Adrenal gland (tissue), 19 donors: ENCODE measurements at places on chromosomes 7 and 10. TPM values are rescaled to one million over a fixed set of nuclear protein-coding genes. Genes with fewer than 3 reads are reported as not detected.

GRCh38 chr7:22393913-22394729 lies 37.2 kb upstream of the RAPGEF5 start:
- no peak overlapping the region for H3K27ac ChIP-seq
- H3K4me3 ChIP-seq = no peak overlapping the region
- DNase-seq = no peak
- no peaks in the 10 kb centered on the region for H3K27me3 ChIP-seq

DNA sequence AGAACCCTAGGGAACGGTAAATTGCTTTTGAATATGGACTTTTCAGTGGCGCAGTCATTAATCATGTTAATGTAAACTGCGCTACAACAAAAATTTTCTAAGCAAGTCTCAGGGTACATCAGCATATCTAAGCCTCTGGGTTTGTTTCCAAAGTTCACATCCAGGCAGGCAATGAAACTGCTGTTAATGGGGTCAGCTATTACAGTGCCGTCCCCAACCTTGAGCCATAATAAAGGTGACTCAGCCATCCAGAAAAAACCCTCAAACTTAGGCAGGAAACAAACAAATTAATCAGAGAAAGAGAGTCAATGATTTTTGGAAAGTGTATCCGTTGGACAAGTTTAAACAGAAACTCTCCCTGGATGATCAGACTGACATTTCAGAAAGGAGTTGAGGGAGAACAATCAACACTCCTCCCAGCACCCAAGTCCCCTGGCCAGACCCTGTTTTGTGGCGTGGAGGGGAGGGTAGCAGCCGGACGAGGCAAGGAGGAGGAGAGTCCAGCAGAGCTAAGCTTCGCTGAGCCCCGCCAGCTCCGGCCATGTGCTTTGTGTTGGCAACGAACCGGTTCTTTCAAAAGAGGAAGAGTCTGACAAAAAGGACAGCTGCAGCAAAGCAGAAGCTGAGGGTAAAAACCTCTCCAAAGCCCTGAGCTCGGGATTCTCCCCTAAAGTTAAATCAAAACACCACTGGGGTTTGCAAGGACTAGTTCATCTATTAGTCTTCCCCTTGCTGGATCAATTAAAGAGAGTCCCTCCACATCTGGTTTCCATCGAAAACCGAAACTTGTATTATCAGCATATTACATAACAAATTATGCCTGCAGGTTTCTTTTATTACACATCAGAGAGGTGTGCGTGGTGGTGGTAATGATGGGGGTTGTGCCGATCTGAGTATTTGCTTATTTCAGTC lies 3.6 kb downstream of the FAM53B start:
- peak overlapping the region; percentile 90 for H3K27ac ChIP-seq
- peaks cover 81% of the 10 kb centered on the region for H3K4me1 ChIP-seq
- no peaks in the 10 kb centered on the region for H3K27me3 ChIP-seq
- peak; percentile 81 for DNase-seq

GRCh38 chr10:130929422-130930325 lies 381.8 kb downstream of the TCERG1L start:
- H3K4me1 ChIP-seq = peaks cover 11% of the 10 kb centered on the region
- no peak overlapping the region for H3K4me3 ChIP-seq
- DNase-seq = no peak
- H3K36me3 ChIP-seq = no peaks in the 10 kb centered on the region

DNA sequence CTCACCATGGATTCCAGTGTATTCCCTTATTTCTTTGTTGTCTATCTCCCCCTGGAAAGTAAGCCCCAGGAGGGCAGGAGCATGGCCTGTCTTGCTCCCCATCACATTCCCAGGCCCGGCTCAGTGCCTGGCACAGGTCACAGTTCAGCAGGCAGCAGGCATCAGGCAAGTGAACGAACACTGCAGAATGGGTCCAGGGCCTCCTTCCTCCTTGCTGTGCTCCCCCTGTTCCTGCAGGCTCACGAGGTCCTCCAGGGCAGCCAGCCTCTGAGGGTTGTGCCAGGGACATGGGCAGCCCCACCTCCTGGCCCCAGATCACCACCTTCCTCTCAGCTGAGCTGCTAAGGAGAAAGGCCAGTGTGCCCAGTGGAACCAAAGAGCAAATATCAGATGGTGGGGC lies 41.8 kb downstream of the PDLIM1 start:
- DNase-seq = no peak
- H3K36me3 ChIP-seq = peaks cover 12% of the 10 kb centered on the region
- no peak overlapping the region for H3K4me3 ChIP-seq

DNA sequence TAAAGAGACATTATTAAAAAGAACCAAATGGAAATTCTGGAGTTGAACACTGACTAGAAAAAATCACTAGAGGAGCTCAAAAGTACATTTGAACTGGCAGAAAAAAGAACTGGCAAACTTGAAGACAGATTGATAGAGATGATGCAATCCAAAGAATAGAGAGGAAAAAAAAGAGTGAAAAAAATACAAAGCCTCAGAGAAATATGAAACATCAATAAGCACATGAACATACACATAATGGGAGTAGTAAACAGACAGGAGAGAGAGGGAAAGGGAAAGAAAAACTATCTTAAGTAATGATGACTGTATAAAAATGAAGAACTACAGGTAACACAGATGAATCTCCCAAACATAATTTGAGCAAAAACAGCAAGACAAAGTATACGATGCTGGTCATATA lies 61.1 kb downstream of the CNOT4 start:
- no peak overlapping the region for H3K4me3 ChIP-seq
- DNase-seq = no peak
- no peak overlapping the region for H3K27ac ChIP-seq
- no peaks in the 10 kb centered on the region for H3K27me3 ChIP-seq
- no peaks in the 10 kb centered on the region for H3K36me3 ChIP-seq

GRCh38 chr10:91378061-91378460 lies 32.1 kb upstream of the HECTD2 start:
- no peaks in the 10 kb centered on the region for H3K27me3 ChIP-seq
- no peak overlapping the region for H3K4me3 ChIP-seq
- no peak for DNase-seq
- H3K27ac ChIP-seq = no peak overlapping the region
- no peaks in the 10 kb centered on the region for H3K36me3 ChIP-seq

DNA sequence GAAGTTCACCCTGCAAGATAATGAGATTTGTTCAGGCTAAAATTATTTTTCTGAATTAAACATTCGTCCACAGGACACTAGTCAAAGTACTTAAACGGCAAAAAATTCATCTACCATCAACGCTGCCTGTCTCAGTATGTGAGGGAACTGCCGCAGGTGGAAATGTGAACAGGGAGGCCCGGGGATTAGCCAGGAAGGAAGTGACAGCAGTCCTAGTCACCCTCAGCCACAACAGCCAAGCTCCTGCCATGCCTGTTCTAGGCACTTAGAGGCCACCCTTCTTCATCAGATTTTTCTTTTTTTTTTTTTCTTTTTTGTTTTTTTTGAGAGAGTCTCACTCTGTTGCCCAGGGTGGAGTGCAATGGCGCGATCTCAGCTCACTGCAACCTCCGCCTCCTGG lies 9.4 kb downstream of the NUDT5 start:
- no peak overlapping the region for H3K4me3 ChIP-seq
- DNase-seq = no peak
- H3K36me3 ChIP-seq = no peaks in the 10 kb centered on the region
- H3K27ac ChIP-seq = no peak overlapping the region
- no peaks in the 10 kb centered on the region for H3K27me3 ChIP-seq
- no peaks in the 10 kb centered on the region for H3K4me1 ChIP-seq

DNA sequence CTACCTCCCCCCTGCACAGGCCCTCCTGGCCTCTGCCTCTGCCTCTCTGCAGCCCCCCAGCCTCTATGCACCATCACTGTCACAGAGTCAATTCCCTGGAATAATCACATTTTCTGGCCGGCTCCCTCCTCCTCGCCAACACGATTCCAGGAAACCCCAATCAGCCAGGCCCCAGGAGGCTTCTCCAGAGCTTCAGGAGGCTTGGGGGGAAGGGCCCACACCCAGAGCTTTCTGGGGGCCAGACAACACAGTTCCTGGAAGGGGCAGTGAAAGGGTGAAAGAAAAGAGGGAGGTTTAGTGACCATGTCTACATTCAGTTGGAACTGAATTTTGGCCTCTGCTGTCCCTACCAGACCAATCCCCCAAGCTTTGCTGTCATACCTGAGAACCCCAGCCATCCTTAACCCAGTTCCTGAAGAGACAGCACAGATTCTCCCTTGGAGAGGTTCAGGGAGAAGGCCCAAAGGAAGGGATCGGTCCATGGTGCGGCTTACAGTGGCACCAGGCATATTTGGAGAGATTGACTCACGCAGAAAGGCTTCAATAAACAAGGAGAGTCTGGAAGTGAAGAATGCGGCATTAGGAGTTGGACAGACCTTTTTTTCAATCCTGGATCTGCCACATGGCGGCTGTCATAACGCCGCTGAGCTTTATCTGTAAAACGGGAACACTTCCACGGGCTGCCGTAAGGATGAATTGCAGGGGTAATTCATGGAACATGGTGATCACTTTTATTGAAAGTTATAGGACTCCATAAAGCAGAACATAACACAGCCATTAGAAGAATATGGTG lies 89.0 kb downstream of the NEURL1 start:
- no peaks in the 10 kb centered on the region for H3K4me1 ChIP-seq
- no peaks in the 10 kb centered on the region for H3K36me3 ChIP-seq
- DNase-seq = no peak
- no peak overlapping the region for H3K4me3 ChIP-seq

- no peak overlapping the region for H3K4me3 ChIP-seq
- peak; percentile 85 for DNase-seq
- no peaks in the 10 kb centered on the region for H3K27me3 ChIP-seq
- H3K27ac ChIP-seq = no peak overlapping the region
- peaks cover 14% of the 10 kb centered on the region for H3K4me1 ChIP-seq
- no peaks in the 10 kb centered on the region for H3K36me3 ChIP-seq
Observed at GRCh38 chr7:151315038-151315655, 26.5 kb upstream of the NUB1 start.

DNA sequence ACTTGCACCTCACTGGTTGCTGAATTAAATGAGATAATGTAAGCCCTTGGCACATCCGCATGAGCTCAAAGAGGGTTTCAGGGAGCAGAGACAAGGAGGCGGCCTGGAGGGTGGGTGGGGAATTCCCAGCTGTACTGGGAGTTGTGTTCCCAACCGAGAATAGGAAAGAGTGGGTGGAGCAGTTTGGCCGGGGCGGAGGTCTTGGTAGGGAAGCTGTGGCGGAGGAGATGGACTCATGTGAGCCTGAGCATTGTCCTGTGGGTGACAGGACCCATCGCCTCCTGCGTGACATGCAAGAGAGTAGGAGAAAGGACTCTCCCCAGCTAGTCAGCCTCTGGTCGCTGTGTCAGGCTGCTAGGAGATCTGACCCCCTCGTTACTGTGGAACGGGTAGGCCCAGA lies 41.0 kb upstream of the SAMD8 start:
- DNase-seq = no peak
- no peaks in the 10 kb centered on the region for H3K36me3 ChIP-seq
- no peaks in the 10 kb centered on the region for H3K4me1 ChIP-seq
- H3K27ac ChIP-seq = no peak overlapping the region

DNA sequence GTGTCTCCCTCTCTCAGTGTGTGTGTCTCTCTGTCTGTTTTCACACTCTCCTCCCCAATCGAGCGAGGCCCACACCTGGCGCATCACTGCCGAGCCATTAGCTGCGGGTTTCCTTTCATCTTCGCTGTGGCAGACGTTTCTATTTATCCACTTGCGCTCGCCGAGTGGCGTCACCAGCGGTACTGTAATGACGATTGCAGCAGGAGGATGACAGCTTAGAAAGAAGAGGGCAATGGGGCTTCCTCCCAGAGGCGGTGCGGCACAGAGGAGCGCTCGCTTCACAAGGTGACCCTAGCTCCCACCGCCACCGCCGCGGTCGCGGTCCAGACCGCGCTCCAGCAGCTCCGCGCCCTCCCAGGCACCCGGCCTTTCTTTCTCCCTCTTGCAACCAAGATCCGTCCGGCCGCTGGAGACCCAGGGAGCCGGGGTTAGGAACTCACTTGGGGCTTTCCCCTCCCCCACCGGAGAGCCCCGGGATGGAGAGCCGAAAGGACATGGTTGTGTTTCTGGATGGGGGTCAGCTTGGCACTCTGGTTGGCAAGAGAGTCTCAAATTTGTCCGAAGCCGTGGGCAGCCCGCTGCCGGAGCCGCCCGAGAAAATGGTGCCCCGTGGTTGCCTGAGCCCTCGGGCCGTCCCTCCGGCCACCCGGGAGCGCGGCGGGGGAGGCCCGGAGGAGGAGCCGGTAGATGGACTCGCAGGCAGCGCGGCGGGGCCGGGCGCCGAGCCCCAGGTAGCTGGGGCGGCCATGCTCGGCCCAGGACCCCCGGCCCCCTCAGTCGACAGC lies at the start of gene EVX1:
EVX1 (plus strand) TSS at position 248 of the 785 bp plus-strand sequence; CDS start at position 477, 229 bp downstream.
- H3K4me1 ChIP-seq = peaks cover 16% of the 10 kb centered on the region
- no peak within 1 kb of the TSS for H3K27ac ChIP-seq

GRCh38 chr10:78798976-78799730 lies 269.6 kb upstream of the ZMIZ1 start:
- no peaks in the 10 kb centered on the region for H3K36me3 ChIP-seq
- DNase-seq = no peak
- H3K4me3 ChIP-seq = no peak overlapping the region
- no peaks in the 10 kb centered on the region for H3K4me1 ChIP-seq
- no peak overlapping the region for H3K27ac ChIP-seq

GRCh38 chr10:3676564-3676963 lies 108.4 kb downstream of the KLF6 start:
- H3K27me3 ChIP-seq = no peaks in the 10 kb centered on the region
- H3K36me3 ChIP-seq = no peaks in the 10 kb centered on the region
- no peaks in the 10 kb centered on the region for H3K4me1 ChIP-seq
- no peak for DNase-seq
- no peak overlapping the region for H3K4me3 ChIP-seq

DNA sequence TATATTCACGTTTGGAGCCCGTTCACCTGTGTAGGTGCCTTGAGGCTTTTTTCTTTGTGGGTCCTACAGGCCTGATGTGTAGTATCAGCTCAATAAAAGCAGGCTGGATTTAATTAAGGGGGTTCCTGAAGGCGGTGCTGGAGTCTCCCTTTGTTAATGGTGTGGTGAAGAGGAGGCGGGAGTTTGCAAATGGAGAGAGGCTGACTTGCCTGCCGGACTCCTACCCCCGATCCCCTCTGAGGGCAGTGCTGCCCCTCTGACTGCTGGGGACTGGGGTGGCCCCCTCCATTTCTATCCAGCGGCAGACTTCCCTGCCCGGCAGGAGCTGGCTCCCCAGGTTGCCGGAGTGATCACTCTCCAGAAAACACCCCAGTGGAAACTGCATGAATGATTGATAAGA lies 45.1 kb downstream of the ZMIZ1 start:
- H3K36me3 ChIP-seq = no peaks in the 10 kb centered on the region
- no peak for DNase-seq
- peak overlapping the region; percentile 66 for H3K27ac ChIP-seq
- no peak overlapping the region for H3K4me3 ChIP-seq
- no peaks in the 10 kb centered on the region for H3K27me3 ChIP-seq

- no peak overlapping the region for H3K4me3 ChIP-seq
- H3K4me1 ChIP-seq = no peaks in the 10 kb centered on the region
- H3K36me3 ChIP-seq = no peaks in the 10 kb centered on the region
- H3K27me3 ChIP-seq = no peaks in the 10 kb centered on the region
Observed at GRCh38 chr10:99057936-99058690, 177.5 kb downstream of the HPSE2 start.

Gene PNLIPRP3
- not detected for polyA plus RNA-seq

Gene CCL24
- polyA plus RNA-seq = 0.64 TPM

Gene ELMO1
- polyA plus RNA-seq = 13.6 TPM

Gene ANKRD22
- polyA plus RNA-seq = 0.29 TPM

Gene ASB15
- not detected for polyA plus RNA-seq

Gene SKIDA1
- polyA plus RNA-seq = 1.6 TPM

Gene NODAL
- polyA plus RNA-seq = not detected
